ENCODE measurements at places on chromosomes 16 and 17.

- DNase-seq, result peak; percentile 44
These were observed 38.9 kb downstream of the MYH3 start for GRCh38 chr17:10618202-10618635.

DNA sequence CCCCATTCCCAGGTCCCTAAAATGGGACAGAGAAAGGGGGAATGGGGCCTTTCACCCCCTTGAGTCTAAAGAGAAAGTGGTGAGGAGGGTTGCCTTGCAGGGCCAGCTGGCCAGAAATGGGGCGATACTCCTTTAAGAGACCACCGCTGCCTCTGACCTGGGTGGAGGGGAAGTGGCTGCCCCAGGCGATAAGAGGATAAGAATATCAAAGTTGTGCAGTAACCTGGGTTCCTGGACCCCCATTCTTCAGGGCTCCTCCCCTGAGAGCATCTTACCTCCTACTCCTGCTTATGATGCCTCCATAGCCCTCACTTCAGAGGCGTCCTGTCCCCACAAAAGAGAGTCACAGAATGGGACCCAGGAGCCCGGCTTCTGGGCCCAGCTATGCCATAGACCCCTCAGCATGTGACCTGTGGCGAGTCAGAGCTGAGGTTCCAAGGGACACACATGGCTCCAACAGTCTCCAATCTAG, 5.2 kb upstream of the TSPOAP1 start:
- peak; percentile 19 for DNase-seq

DNA sequence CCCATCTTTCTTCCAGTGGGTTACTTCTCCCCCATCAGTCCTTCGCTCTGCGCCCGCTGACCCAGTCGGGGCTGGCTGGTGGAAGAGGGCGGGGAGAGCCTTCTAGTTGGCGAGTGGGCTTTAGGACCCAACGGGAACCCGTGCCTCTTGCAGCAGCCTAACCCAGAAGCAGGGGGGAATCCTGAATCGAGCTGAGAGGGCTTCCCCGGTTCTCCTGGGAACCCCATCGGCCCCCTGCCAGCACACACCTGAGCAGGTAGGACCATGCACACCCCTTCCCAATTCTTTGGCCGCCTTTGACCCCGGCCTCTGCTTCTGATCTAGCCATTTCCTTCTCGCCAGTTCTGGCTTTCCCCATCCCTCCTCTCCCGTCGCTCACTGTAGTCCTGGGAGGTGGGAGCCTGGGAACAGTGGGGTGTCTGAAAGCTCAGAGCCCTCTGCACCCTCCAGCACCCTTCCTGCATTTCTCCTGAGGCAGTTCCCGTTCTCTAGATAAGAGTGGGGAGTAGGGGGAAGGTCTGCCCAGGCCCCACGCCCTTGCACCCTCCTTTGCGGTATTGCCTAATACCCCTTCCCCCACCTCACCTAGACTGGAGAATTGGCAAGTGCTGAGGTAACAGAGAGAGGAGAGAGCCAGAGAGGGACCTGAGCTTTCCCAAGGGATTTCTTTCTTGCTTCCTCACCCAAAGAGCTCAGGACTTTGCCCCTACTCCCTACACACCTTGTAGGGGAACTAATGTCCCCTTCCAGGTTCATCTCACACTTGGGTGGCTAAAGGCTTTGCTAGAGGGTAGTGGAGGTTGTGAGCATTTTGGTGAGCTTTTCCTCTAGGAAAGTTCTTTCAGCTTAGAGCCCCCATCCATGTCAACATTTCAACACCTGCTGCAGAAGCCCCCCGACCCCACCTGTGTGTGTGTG, at the start of gene RARA:
Gene RARA, plus strand, starts transcription at position 150 of the 918 bp plus-strand sequence. CDS start 22,039 bp downstream, outside the sequence.
- no peak for DNase-seq

GRCh38 chr17:81400154-81400977, 5.1 kb downstream of the BAHCC1 start:
- no peak for DNase-seq

- no peak for DNase-seq
These were observed 31.3 kb upstream of the TAC4 start for GRCh38 chr17:49878931-49879904.
